ENCODE measurements at places on chromosomes 12 and 14.
A peak's percentile ranks its signal among the peaks of the same experiment; 100 is the strongest.

- no peak for DNase-seq
These were observed 23.3 kb upstream of the EMP1 start for GRCh38 chr12:13173012-13173932.

DNA sequence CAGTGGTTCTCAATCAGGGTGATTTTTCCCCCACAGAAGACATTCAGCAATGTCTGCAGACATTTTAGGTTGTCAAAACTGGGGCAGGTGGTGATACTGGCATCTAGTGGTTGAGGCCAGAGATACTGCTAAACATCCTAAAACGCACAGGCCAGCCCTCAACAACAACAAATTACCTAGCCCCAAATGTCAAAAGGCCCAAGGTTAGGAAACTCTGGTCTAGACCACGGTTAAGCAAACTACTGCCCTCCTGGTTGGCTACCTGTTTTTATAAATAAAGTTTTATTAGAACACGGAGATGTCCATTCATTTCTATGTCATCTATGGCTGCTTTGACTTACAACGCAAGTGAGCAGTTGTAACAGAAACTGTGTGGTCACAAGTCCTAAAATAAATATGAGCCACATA, 186.7 kb downstream of the EFCAB11 start:
- peak; percentile 17 for DNase-seq

DNA sequence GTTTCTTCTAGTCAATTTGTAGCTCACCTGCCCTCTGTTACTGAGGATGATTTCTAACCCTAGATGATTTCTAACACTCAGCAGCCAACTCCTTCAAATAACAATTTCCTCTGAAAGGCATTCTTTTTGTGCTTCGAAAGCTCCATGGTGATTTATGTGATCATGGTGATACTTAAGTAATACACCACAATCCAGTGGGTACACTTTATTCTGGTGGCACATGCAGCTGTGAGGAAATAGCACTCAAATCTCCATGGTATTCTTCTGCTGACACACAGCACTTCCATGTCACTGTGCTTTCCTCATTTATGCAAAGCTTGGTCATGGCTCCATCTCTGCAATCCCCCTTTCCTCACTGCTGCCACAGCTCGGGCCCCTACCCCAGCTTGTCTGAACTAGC, 73.7 kb downstream of the PTPN21 start:
- DNase-seq, result no peak

DNA sequence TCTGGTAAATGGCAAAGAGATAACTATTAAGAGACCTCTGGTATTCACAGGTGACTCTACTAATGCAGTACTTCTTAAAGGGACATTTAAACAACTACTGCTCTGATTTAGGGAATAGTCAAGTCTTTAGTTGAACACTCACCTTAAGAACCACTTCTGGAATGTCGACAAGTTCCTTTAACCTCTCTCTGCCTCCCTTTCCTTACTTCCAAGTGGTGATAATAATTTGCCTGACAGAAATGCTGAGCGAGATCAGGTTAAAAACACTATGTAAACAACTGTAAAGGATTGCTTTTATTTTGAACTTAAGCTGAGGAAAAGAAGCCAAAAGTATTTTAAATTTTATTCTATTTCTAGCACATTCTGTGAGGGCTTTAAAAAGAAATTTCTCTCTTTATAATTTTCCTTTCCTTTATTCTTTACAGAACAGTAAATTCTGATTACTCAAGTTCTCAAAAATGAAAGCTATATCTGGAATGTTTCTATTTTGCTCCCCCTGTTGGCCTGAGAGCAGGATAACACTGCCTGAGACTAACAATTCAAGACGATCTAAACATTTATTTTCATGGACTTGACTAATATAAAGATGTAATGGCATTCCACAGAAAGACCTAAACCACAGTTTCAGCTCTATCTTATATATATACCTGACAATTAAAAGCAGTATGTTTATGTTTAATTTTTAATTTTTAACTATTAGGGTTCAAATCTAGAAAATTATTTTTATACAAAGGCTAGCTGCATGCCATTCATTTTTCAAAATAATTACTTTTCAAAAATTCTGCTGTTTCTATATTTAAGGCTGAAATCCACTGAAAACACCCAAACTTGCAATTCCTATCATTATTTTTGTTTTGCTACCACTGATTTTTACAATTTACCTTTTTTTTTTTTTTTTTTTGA, 29.2 kb downstream of the ZCCHC8 start:
- DNase-seq, result no peak

DNA sequence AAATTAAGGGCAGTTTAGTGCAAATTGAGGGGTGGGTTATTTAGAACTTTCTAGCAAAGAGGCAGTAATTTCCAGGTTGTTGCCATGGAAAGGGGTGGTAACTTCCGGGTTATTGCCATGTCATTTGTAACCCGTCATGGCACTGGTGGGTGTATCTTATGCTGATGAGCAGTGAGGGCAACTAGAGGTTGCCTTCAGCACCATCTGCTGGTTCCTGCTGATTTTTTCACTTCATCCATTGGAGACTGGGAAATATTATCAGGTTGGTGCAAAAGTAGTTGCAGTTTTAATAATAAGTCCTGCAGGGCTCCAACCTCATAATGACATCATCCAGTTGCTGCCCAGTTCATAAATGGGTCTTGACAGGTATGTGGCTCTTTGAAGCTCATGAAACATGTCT, 24.4 kb upstream of the SERPINA4 start:
- DNase-seq, result no peak

- no peak for DNase-seq
These were observed 20.6 kb downstream of the ZNF268 start for GRCh38 chr12:133201888-133202287.

GRCh38 chr14:75886636-75887348, 95.0 kb downstream of the TGFB3 start:
- DNase-seq, result no peak

- no peak for DNase-seq
These were observed 930.6 kb upstream of the FBXO33 start for GRCh38 chr14:40362856-40363255.

DNA sequence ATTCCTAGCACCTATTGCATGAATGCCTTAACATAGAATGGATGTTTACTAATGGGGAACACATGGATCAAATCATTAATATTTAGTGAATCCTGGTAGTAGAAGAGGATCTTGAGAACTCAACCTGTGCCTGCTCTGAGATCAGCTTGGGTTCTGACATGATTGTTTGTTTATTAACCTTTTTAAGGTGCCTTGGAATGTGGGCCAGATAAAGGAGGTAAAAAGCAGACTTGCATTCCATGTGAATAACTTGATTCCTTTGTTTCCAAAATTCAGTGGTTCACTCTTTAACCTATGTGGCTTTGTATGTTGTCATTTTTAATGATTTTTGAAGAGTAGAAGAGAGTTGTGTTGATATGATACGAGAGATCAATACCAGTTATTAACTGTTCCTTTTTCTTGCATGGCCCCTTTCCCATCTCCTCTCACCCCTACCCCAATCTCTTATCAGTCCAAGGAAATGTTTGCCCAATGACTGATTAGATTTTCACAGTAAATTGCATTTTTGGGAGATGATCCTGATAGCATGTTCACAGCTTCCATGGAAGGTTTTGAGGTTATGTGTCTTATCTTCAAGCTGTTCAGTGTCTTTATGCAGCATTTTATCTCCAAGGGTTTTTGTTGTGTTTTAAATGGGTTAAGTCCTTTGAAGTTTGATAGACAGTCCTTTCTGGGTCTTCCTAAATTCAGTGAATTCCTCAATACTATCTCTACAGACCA, 193.7 kb upstream of the FRMD6 start:
- DNase-seq, result no peak

DNA sequence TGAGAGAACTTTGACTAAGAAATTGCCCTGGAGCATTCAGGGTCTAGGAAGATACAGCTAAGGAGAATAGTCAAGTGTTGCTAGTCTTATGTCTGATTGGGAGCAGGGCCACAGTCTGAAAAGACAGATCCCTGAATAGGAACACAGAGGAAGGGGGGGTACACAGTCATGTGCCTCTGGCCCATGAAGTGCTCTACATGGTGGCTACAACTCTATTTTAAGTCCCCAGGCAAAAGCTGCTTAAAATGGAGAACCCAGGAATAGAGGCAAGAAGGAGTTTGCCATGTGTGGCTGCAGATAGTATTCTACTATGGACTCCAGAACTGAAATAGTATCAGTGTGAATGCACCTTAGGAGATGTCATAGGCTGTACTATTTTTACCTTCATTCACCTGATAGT, 118.0 kb upstream of the NPAS3 start:
- DNase-seq, result no peak

GRCh38 chr12:128818065-128819022, 5.4 kb downstream of the SLC15A4 start:
- no peak for DNase-seq

GRCh38 chr12:114294303-114294685, 111.7 kb downstream of the TBX5 start:
- no peak for DNase-seq

GRCh38 chr12:34343766-34344165, 321.5 kb downstream of the ALG10 start:
- no peak for DNase-seq

- DNase-seq, result no peak
These were observed 151.5 kb downstream of the ATXN7L3B start for GRCh38 chr12:74689071-74689655.

- no peak for DNase-seq
These were observed 160.9 kb upstream of the EEA1 start for GRCh38 chr12:93089805-93090569.

- no peak for DNase-seq
These were observed 127.9 kb downstream of the PTCSC3 start for GRCh38 chr14:36048667-36049066.

- no peak for DNase-seq
These were observed 10.1 kb downstream of the RNASE1 start for GRCh38 chr14:20792556-20792955.

DNA sequence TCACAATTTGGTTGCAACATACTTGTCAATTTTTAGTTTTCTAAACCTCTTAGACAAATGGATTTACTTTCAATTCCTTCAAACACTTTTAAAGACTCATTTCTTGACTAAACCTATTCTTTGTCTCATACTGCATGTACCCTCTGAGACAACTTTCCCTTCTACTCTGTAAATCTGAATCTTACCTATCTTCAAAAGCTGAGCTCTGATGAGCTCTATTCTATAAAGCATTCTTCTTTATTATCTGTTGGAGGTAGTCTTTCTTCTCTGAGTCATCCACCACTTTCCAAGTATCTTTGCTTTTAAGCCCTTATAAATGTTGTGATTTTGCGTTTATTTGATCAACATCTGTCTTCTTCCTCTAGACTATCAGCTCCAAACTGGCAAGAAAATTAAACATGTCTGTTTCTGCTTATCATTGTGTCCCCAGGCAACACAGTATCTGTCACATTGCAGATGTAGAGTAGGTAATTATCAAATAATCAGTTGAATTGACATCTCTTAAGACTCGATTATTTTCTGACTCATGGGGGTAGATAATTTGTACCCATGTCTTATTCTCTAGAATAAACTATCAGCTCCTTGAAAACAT, 265.6 kb upstream of the FAR2 start:
- no peak for DNase-seq

DNA sequence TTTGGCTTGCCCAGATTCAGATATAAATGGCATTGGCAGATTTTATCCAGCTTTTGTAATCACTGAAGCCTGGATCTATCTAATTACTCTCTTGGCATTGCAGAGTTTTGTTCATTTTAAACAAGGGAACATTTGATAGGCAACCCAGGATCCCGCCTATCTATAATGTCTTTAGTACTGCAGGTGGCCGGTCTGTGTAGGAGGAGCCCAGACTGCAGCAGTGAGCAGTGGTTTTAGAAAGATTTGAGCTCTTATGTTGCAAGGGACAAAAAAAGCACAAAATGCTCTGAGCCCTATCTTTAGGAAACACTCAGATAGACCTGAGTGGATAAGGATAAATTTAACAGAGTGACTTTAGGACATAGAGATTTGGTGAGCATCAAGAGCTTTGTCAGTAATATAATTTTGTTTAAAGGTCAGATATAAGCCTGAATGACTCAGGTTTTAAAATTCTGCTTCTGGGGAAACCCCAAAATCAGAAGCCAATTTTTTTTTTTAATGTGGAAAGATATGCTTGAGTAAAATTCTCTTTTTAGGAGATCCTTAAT, 165.5 kb downstream of the SLC5A8 start:
- no peak for DNase-seq

GRCh38 chr14:23483236-23483854, 13.8 kb downstream of the NGDN start:
- peak; percentile 30 for DNase-seq

DNA sequence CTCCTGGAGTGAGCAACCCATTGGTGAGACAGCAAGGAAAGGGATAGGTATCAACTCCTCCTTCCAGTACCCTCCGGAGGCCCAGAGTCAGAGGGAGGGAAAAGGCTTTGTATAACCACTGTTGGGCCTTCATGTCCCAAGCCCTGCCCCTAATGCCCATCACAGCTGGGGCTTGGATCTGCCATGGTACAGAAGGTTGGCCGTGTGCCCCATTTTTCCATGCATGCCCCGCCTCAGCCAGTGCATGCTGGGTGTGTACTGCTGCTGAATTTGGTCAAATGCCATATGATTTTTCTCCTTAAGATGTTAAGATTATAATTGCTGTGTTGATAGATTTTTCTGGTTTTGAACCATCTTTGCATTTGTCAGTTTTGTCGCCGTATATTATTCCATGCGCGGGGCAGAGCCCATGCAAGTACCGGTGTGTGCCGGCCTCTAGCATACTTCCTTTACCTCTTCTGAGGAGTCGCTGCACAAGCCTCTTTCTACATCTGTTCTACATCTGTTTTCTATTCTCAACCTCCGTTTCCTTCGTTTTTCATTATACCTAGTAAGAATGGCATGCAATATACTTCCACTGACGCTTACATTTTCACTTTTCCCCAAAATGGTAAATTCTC, 26.6 kb downstream of the PPP2R5C start:
- DNase-seq, result no peak

- no peak for DNase-seq
These were observed 22.6 kb downstream of the KCNA5 start for GRCh38 chr12:5066251-5066650.

GRCh38 chr12:39402922-39403321, 40.0 kb downstream of the KIF21A start:
- DNase-seq, result no peak

- no peak for DNase-seq
These were observed 32.6 kb downstream of the PAPLN start for GRCh38 chr14:73269729-73270531.

GRCh38 chr14:97057238-97058073, 260.3 kb downstream of the VRK1 start:
- DNase-seq, result no peak

GRCh38 chr12:127688906-127689428, 578.0 kb upstream of the TMEM132C start:
- DNase-seq, result no peak

GRCh38 chr12:7354529-7354928, 50.7 kb downstream of the ACSM4 start:
- DNase-seq, result no peak

GRCh38 chr14:20516921-20517320, 11.6 kb downstream of the RNASE10 start:
- no peak for DNase-seq

DNA sequence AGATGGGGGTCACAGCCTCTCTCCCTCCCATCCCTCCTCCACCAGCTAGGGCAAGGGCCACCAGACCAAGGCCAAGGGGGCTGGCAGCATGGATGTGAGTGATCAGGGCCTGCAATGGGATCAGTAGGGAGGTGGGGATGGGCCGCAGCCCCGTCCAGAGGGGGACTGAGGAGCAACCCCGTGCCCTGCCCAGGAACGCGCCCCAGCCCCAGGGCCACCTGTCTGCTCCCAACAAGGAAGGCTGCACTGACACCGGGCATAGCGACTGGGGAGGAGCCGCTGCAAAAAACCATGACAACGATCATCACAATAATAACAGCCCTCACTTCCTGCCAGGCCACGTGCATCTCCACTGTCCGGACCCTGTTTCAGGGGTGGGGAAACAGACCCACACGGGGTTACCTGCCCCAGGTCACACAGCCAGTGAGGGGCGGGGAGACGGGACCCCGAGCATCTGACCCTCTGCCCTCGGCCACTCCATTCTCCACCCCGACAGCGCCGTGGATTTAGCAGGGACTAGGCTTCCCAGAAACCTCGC, 24.3 kb downstream of the NCOR2 start:
- DNase-seq, result no peak
